Mucosa of gallbladder (tissue), 1 donor: ENCODE measurements at places on chromosomes 2 and 18. TPM values are rescaled to one million over a fixed set of nuclear protein-coding genes. Genes with fewer than 3 reads are reported as not detected.

DNA sequence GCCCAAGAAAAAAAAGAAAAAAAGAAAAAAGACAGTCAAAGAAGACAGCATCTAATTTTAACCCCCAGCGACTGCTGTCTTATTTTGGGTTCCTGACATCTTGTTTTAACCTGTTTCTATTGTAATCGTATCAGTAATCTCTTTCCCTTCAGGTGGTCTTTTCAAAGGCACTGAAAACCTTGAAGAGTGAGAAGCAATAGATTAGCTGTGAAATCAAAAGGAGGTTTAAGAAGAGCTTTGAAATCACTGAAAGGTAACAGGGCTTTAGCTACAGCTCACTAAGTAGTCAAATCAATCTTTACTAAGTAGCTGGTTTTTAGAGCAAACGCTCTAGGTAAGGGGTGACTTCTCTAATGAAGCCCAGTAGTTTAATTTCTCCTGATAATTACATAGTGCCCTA lies 5.4 kb upstream of the TANC1 start:
- DNase-seq = no peak

DNA sequence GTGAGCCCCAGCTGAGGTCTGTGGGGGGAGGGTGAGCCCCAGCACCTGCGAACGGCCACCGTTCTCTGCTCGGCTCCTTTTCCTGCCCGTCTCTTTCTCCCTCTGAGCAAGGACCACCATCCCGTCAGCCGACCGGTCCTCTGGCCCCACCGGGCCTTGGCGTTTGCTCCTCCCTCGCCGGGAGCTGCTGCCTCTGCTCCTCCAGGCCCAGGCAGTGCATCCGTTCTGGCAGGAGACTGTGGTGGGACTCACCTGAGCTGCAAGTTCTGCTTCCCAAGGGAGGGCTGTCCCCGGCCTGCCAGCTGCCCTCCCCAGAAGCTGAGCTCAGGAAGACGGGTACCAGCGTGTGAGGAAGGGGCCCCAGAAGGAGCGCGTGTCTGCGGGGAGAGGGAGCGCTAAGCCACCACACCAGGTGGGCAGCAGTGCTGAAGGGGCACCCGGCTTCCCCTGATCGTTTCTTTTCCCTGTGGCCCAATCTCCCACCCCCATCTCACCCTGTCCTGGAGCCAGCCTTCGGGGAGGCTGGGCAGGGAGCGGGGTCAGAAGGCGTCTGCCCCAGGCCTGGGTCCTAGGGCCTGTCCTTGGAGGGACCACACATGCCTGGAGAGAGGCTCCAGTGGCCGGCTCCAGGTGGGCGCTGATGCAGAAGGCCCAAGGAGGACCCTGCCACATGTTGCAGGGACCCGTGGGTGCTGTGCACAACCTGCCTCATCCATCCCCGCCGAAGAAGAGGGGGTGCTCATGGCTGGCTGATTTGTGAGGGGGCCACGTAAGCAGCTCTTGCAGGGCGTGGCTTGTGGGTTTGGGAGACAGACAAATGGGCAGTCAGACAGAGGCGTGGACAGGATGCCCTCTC lies 2.5 kb upstream of the RTP5 start:
- DNase-seq = no peak

The FOXD4L1 gene
- 0.17 TPM for total RNA-seq

DNA sequence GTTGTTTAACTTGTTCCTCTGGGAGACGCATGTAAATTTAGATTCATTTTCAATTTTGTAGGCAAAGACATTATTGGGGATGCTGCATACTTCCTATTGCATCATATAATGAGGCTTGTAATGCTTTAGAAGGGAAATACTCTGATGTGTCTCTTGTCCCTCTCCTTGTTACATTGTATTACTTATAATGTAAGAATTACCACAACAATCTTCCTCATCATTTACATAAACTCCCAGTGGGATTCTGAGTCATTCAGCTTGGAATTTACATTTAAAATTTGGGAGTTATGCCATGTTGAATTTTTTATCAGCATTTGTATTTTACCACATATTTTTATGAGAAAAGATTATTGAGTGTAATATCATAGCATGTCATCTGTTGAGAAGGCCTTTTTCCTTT lies 963.4 kb upstream of the NRXN1 start:
- DNase-seq = no peak

DNA sequence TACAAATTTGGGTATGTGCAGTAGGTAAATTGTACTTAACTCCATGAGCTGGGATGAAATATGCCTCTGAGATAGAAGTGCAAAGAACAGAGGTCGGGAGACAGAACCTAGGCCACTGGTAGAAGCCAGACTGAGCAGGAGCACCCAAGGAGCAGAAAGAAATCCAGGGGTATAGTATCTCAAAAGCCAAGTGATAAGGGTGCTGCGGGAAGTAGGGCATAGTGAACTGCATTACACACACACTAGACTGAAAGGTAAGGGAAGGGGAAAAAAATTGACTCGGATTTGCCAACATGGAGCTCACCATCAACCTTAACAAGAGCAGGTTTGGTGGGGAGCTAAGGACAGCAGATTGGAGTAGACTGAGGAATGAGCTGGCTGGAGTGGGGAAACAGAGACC lies 89.3 kb upstream of the TMEM247 start:
- DNase-seq = no peak

GRCh38 chr2:129237966-129238725 lies 741.3 kb upstream of the RAB6C start:
- DNase-seq = no peak

DNA sequence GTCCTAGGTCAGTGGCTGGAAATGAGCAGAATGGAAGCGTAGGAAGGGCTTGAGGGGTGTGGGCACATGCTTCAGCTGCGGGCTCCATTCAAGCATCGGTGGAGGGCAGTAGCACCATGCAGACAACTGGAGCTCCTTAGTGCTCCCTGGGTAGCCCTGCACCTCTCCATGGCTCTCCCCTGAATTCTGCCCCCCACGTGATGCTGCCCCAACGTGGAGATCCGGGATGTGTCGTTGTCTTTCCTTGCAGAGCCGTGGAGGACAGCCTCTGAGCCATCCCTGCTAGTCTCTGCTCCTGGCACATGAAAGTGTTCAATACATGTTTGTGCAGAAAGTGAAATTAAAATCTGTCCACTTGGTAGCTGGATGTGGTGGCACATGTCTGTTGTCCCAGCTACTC lies 94.5 kb downstream of the SH3RF3 start:
- no peak for DNase-seq
